Sciatic nerve (tissue), 2 donors: ENCODE measurements at places on chromosomes 1 and 21.

DNA sequence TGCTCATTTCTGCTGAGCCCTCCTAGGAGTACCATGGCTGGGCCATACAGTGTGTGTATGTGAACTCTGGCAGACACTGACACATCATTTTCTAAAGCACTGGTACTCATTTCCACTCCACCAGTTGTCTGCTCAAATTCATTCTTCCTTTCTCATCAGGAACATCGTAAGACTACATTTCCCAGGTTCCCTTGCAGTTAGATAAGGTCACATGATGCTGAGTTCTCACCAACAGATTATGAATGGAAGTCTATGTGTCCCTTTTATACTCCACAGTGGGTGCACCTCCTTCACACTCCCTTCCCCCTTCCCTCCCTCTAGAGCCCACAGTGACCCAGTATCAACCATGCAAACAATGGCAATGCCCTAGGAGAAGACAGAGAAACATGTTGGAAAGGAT lies 38.3 kb upstream of the PAX7 start:
- DNase-seq, result no peak

GRCh38 chr1:101451888-101452287 lies 215.1 kb downstream of the S1PR1 start:
- no peak for DNase-seq

GRCh38 chr1:9836632-9836960 lies 12.8 kb upstream of the CLSTN1 start:
- DNase-seq, result no peak

- no peak for DNase-seq
Observed at GRCh38 chr1:57632401-57632800, 208.5 kb upstream of the DAB1 start.

- no peak for DNase-seq
Observed at GRCh38 chr1:21574466-21575151, 65.4 kb downstream of the ALPL start.

- DNase-seq, result no peak
Observed at GRCh38 chr1:248751142-248751541, 4.4 kb downstream of the LYPD8 start.
